ENCODE measurements at places on chromosomes 2 and 18.

DNA sequence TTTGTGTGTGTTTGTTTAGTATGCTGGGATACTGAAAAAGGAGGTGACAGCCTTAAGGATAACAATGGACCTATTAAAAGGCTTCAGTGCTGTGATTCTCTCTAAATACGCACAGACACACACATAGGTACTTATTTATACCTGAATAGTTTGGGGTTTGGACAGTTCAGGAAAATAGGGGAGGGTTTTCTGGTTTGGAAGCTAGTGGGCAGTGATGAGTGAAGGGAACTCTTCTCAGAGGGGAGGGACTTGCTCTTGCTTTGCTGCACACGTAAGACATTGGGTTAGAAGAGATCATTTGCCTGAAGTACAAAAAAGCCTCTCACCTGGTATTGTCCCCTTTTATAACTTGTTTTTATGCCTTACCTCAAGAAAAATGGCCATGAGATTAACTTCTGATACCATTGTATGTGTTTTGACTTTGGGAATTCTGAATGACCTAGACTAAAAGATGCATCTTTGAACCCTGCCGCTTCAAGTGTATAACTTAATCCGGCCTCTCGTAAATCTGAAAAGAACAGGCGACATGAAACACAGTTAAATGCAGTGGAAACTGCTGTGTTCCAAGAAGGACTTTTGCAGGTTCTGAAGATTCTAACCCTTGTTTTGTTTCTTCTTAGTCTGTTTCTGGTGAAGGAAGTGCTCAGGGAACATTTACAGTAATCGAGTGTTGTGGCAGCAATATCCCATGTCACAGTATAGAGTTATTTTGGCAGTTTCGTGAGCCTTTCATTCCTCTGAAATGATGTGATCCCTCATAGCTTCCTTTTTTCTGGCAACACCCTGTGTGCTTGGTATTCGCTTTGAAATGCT, 2.5 kb downstream of the CRIM1 start:
- no peak for DNase-seq

GRCh38 chr2:190343089-190343535, 277 bp upstream of the INPP1 start:
- DNase-seq: no peak

DNA sequence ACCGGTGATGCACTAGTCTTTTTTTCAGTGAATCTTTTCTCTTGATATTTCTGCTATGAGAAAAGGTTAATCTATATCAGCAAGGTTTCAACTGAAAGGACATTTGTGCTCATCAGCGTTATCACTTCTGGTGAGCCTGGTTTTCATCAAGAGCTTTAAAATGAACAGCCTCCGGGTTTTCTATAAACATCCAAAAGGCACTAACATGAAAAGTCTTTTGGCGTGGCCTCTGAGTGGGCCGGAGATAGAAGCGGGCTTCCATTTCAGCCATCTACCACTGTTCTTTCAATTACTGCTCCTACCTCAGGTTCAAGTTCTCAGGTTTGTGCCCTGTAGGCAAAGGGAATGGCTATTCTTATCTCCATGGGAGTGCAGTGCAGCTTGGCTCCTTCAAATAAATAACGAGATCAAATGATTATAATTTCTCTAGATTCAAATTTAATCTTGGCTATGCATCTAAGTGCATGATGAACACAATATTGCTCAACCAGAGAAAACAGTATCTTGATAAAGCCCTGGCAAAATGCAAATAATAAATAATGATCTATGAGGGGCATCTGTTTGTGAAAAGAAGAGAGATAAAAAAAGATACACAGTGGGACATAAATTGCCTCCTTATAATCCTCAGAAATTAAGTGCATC, 314.8 kb downstream of the CDH2 start:
- DNase-seq: no peak

DNA sequence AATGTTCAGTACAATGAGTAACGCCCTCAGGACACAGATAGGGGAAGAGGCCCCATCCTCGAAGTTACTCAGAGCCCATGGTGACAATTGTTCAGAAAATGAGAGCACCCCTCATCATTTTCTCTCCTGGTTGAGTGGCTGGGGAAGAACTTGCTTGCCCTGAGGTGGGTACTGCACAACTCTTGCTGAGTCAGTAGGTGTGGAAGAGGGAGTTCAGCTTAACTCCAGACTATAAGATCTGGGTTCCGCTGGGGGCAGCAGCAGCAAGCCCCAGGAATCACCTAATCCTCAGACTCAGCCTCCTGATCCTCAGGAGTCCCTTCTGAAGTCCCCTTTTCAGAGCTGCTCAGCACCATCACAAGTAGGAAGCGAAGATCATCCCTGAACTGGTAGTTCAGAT, 123.7 kb downstream of the PIEZO2 start:
- no peak for DNase-seq

DNA sequence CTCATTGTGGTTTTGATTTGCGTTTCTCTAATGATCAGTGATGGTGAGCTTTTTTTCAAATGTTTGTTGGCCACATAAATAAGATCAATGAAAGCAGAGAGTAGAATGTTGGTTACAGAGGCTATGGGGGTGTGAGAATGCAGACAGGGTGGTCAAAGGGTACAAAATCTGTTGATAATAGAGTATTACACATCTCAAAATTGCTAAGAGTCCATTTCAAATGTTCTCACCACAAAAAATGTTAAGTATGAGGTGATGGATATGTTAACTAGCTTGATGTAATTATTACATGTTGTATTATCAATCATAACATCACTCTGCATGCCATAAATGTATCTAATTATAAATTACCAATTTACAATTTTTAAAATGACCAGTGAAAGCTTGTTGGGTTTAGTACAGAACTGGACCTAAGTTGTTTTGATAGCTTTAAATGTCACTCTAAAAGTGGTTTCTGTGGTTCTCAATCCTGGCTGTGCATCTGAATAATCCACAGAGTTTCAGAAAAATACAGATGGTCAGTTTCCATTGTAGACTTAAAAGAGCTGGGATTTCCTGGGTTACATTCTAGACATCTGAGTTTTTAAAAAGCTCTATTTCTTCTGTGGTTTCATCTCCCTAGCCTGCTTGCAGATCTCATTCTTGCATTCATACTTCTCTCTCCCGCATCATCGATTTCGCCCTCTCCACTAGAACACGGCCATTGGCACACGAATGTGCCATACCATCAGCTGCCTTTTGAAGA, 286.0 kb upstream of the LYPD1 start:
- DNase-seq: no peak

- DNase-seq: no peak
Observed at GRCh38 chr2:239734436-239735005, 290.6 kb downstream of the NDUFA10 start.

DNA sequence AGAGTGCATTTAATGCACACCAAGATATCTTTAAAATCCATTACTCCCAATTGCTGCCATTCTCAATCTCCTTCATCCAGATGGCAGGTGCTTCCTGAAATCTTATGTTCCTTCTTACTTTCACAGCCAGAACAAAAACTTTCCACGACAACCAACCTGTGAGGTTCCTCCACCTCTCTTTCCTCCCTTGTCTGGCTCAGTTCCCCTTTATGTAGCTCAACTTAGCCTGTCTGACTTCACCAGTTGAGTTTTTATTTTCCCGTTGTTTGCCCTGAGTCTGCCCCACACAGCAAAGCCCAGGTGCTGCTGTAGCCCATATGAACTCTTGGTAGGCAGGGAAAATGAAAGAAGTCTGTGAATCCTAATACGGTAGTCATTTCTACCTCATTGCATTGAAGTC, 112.5 kb downstream of the MREG start:
- no peak for DNase-seq

- no peak for DNase-seq
Observed at GRCh38 chr2:232890896-232891601, 21.0 kb downstream of the SNORC start.

DNA sequence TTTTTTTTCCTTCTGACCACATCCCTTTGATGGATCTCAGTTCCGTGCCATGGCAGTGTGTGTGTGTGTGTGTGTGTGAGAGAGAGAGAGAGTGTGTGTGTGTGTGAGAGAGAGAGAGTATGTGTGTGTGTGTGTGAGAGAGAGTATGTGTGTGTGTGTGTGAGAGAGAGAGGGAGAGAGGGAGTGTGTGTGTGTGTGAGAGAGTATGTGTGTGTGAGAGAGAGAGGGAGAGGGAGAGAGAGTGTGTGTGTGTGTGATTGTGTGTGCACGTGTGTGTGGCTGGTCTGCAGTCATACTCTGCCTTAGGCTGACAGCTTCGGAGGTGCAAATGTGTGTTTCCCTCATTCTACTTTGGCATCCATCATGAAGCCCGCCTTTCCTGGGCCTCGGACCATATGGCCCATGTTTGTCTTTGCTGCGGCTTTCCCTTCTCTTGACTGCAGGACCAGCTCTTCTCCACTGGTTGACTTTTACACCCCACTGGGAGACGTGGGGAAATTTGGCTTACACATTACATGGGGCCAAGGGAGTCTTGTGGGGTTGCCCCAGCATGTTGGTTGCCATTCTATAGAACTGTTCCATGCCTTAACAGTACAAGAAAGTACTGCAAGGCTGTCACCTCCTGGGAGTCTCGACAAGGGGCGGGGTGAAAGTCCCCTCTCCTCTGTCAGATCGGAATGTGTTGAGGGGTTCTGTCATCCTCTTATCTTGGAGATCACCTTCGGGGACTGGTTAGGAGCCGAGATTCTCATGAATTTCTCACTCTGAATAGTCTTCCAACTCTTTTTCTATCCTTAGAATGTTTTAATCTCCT, 21.6 kb downstream of the TSN start:
- DNase-seq: no peak

GRCh38 chr2:187554011-187554703, at the start of gene TFPI:
Gene TFPI, minus strand, starts transcription at chr2:187554435. Its CDS starts 50,667 bp downstream, at chr2:187503768.
- DNase-seq: no peak

DNA sequence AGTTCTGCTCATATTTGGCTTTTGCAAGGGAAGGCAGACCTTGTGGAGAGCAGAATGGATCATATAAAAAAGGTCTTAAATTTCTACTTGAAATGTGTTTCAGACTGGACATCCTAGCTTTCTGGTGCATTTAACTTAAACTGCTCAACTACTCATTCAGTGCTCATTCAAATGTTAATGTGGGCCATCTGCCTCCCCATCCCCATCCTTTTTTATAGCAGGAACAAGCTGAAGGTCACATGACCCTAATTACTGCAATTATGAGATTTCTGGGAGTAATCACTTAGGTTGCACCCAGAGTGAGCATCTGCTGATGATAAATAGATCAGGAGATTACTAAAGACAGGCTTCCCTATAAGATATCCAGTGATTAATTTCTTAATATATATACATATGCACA, 96.1 kb downstream of the MAP2 start:
- no peak for DNase-seq

Data from T follicular helper cell (primary cell).